Left hindlimb (tissue), 1 donor: ENCODE measurements at places on chromosomes 16 and 17.

DNA sequence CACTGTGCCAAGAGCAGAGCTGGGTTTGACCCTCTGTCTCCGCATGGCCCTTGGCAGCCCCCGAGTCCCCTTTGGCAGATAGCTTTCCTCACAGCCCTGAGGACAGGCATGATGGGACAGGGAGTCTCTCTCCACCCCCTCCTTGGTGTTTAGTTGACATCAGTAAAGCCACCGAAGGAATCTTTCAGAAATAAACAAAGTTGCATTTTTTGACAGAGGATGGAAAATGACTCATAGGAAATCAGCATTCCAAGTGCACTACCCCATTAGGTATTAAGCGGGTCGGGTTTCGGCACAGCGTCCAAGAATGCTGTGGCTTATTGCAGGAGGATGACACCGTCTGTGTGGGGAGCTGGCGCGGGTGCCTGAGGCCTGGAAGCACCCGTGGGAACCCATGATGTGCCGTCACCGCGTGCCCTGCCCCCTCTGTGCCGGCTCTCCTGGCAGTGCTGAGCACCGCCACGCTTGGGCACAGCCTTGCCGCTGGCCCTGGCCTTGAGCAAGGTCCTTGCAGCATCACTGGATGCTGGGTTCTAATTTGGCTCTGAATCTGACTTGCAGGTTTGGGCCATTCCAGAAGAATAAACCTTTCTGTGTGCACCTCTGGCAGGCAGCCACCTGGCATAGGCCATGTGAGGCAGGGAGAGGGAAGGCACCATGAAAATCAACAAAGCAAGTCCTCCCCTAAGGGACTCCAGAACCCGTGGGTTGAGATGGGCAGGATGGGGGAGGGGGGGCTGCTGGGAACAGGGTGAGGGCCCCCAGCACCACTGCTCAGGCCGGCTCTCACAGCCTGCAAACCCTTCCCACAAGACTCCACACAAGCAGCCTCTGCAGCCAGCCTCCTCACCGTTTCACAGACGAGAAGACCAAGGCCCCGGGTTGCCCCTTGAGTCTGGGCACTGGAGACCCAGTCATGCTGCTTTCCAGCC is 50.5 kb upstream of the ZNF469 start:
- peak; percentile 76 for DNase-seq

DNA sequence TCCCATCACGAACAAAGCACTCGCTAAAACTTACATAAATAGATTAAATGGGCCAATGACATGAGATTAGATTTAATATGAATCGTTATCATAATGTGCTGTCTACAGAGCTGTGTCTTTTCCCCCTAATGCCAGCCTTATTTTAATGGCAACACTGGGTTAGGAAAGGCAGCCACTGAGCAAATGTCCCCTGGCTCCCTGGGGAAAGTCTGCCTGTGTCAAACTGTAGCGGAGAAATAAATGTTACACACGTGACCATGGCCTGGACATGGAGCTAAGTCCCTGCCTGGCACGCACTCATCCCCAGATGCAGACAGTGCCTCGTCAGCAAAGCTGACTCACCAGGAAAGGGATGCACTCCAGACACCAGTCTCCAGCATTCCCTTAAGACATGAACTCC is 61.3 kb upstream of the SDK2 start:
- DNase-seq: no peak

- no peak for DNase-seq
These were observed 271.5 kb downstream of the SOX9 start for GRCh38 chr17:72392056-72393010.

GRCh38 chr17:45236282-45236606 is 14.6 kb downstream of the FMNL1 start:
- no peak for DNase-seq

DNA sequence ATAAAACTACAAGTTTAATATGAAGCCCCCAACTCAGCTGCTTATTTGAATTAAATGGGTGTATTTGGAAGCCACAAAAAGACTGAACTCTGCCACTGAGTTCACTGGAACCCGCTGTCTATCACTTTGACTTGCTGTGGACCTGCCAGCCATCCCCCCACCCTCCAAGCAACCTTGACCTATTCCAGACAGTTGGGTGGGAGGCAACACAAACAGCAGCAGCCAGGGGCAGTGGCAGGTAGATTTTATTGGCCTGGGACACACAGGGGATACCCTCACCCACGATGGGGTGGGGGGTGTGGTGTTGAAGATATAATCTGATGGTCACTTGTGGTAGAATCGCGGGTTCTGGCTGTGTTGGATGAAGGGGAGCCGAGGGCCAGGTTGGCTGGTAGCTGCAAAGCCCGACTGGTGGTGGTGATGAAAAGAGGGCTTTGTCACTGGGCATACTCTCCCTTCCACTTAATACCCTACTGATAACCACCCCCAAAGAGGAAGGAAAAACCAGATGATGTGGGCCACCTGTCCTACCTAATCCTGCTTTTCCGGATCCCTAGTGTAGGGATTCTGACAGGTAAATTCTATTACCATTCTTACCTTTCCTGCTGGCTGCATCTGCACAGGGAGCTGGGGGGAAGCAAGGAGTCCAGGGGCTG is 2.6 kb downstream of the GPS2 start:
- DNase-seq: no peak

- no peak for DNase-seq
These were observed 13.8 kb downstream of the IL34 start for GRCh38 chr16:70659953-70660671.

DNA sequence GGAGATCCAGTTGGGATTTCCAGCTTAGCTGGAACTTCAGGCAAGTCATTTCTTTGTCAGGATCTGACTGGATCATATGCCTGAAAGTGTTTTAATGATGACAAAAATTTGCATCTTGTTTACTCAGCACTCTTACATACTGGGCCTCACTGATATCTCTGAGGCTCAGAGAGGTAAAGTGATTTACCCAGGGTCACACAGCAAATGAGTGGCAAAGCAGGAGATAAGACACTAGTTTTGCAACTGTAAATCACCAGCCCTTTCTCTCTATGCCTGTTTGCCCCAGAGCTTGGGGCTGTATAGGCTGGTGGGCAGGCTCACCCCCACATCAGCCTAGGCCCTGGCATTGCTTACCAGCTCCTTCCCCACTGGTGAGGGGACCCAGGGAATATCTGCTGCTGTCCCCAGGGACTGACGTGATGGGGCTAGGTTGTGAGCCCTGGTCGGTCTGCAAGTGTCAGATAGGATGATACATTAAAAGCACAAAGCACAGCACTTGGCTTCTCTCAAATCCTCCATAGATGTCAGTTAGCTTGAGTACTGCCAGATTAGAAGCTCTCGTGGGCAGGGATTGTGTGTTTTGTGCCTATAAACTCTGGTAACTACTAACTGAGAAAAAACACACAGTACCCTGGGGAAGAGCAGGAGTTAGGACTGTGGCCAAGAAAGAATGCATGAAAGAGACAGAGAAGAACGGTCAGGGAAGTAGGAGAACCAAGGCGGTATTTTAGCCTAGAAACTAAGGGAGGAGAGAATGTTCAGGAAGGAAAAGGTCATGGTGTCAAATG is 165.4 kb downstream of the COPRS start:
- no peak for DNase-seq

DNA sequence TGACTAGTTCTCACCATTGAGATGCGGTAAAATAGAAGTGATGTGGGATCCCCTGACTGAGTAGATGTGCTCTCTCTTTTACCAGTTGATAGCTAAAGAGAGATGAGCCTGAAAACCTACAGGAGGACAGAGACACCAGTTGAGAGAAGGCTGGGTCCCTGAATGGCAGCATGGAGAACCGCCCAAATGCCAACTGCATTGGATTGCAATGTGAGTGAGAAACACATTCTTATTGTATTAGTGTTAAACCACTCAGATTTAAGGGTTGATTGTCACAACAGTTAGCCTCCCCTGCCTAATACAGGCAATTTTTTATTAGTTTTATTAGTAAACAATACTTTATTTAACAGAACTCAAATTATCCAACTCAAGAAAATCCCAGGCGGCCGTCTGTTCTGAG is 61.2 kb downstream of the SPACA3 start:
- no peak for DNase-seq

DNA sequence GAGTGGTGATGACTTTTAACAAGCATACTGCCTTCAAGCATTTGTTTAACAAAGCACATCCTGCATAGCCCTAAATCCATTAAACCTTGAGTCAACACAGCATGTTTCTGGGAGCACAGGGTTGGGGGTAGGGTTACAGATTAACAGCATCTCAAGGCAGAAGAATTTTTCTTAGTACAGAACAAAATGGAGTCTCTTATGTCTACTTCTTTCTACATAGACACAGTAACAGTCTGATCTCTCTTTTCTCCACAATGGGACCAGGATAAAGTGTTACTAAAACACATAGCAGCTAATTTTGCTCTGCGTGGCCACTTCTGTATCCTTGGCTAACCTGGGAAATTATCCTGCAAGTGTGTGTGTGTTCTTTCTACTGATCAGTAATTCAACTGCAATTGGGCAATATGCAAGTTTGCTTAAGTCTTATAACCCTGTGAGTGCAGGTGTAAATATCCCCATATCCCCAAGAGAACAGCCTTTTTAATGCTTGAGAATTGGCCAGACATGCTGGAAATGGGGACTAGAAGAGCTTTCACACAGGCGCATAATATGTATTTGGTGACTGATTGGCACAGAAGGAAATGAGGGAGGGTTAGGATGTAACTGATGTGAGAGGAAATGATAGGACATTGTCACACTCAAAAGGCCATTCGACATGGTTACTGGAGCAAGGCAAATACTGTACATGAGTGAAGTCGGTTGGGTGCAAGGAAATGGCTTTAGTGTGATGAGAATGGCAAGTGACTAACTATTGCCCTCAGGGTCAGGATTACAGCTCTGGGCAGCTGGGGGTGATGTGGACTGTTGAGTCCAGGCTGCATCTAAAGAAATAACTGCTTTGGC is 10.8 kb upstream of the ANKS4B start:
- DNase-seq: no peak

DNA sequence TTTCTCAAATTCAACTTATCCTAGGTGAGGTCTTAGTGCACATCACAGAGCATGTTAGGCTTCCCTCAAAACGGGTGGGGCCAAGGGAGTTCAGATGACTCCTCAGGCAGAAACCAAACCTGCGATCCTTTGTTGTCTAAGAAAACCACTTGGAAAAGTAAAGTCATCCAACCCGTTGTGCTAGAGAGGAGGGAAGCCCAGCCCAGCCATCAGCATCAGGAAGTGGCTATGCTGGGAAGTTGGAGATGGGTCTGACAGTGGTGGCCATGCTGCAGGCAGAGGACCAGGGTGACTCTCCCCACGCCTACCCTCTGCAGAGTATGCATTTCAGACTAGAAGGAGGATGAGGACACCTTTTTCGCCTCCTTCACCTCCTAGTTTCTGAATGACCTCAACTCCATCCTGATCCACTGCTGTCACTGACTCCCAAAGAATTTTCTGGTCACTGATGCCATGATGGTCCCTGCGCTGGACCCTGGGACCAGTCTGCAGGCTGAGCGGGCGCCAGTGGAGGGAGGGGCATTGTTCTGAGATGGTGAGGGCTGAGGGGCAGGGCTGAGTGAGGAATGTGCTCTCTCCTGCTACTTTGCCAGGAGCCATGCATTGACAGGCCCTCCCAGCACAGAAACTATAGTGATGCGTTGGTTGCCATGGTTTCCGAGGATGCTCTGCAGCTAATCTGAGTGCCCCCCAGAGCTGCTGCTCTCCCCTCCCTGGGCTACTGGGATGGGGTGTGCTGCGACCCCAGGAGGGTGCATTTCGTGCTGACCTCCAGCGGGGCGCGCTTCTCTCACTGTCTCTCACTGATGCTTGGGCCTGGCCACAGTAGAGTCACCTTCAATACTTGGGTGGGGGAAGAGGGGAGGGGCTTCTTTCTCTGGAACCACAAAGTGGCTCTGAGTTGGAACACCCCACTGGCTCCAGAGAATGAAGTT is 20.4 kb downstream of the ALOX12B start:
- no peak for DNase-seq

DNA sequence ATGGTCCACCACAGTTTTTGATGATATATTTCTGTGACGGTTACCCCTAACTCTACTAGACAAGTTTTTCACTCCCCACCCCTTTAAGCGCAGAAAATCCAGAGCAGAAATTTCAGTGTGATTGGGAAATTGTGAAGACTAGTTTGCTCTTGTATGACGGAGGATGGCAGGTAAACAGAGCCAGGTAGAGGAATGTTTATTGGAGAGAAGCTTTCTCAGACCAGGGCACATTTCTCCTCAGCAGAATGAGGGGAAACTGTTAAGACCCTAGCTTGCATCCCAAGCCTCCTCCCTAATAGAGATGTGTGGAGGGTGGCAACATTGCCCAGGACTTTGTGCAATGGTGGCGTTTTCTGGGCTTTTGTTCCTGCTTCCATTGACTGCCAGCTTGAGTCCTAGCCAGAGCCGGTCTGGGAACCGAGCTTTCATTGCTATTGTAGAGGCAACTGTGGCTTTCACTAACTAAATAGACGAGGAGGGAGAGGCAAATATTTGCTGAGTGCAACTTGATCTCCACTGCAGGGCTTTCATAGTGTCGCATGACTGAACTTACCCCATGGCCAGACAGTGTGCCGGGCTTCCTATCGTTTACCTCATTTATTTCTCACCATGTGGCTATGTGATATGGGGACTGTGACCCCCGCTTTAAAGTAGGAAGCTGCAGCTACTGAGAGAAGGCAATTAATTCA is 159.6 kb upstream of the MPHOSPH6 start:
- no peak for DNase-seq

DNA sequence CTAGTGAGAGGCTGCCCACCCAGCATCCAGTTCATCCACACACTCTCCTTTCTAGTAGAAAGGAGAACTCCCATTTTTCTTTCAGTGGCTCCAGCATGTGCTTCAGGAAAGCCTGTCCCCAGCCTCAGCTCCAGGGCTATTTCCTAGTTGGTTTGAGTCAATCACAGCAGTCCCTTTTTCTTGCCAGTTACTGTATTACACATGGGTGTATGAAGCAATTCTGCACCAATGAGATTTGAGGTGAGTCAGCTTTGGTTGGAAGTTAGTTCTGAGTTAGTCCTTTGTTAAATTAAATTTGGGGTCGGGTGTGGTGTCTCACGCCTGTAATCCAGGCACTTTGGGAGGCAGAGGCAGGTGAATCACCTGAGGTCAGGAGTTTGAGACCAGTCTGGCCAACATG is 24.8 kb downstream of the RAD51D start:
- no peak for DNase-seq

DNA sequence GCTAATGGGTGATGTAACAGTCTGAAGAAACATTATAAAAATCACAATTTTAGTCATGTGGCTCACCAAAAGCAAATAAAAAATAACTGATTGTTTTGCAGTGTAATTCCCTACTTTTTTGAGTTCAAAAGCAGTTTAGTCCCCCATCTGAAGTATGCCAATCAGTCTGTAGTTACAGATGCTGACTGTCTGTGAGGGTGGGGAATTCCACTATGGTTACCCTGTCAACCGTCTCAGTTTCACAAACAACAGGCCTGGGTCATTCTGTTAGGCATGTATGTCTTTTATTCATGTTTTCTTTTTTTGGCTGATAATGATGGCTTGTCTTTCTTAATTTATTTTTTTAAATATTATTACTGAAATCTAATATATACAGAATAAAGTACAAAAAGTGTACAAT is 69.3 kb downstream of the STXBP4 start:
- DNase-seq: no peak

GRCh38 chr17:79991140-79991923 is 44.3 kb downstream of the TBC1D16 start:
- DNase-seq: peak; percentile 89
